NCI-H774 (cell line): ENCODE measurements at places on chromosomes 13 and 19.

DNA sequence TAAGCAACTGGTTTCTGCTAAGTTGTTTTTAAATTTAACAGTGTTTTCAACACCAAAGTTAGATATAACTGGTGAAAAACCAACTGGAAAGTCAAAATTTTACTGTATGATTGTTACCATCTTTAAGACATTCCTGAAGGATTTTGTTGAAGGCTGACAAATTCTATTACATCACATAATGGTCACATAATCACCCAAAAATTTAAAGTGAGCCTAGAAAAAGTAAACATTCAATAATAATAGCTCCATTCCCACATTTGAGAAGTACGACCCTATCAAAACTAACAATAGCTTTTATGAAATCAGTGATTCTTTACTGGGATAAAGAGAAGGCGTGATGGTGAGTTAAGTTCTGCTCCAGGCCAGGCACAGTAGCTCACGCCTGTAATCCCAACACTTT lies 51.6 kb downstream of the USP12 start:
- DNase-seq: no peak

DNA sequence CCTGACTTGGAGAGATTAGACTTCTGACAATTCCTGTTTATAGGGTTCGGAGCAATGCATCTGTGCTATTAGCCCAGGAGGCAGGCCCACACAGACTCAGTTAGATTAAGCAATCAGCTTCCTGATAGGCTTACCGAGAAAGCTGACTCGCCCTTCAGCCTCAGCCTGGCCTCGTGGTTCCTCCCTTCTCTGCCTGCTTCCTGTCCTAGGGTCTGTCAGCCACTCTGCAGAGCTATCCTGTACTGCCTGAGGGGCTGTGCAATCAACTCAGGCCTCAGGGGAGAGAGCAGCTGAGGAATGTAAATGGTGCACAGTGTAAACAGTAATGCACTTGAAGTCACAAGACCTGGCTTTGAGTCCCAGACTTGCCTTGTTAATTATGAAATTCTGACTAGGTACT lies 30.7 kb downstream of the HTR2A start:
- DNase-seq: no peak

- no peak for DNase-seq
Measured at GRCh38 chr13:41315443-41316047, 4.5 kb downstream of the NAA16 start.

GRCh38 chr19:33580026-33580644 lies 41.6 kb upstream of the CHST8 start:
- peak; percentile 52 for DNase-seq

DNA sequence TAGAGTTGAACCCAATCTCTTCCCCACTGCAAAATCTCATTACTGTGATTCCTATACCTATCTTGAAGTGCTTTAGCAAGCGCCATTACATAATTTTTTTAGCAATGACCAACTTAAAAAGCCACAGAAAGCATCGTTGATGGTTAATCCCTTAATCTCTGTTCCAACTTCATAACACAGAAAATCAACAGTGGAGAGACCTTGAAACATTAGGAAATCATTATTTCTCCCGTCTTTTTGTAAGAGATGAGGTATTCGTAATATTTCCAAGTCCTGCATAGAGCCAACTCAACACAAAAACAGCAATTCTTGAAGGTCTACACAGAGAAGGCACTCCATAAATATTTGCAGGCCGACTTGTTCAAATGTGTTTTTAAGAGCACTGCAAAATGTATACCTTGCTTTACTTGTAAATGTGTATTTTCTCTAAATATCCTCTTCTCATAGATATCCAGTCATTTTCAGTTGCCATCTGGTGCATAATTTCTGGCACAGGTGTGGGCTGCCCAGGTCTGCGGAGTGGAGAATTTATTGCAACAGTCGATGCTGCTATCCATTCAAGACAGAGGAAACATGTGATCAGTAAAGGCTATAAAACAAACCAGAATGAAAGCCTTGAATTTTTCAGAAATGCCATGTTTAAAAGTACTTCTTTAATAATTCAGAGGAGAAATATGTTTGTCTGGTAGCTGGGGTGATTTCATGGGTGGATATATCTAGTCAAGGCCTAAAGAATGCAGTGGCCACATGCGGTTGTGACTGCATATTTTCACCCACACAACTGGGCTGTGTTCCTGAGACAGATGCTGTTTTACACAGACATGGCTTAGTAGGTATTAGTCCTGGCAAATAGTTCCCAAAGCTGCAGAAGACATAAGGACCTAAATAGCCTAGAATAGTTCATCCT lies 234.3 kb upstream of the STARD13 start:
- no peak for DNase-seq

DNA sequence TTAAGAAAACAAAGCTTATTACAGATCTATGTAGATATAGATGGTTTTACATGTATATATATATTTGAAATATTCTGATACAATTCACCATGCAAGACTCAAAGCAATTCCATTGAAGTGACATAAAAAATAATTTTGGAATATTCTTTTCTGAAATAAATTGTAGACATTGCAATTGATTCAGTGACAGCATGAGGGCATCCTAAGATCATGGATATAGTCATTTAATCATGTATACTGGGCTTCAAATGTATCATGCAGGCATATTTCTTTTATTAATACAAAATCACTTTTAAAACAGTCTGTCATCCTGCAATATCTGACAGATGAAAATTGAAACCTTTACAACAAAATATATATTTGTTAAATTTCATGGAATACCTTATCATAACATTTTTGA lies 286.7 kb upstream of the SLITRK6 start:
- DNase-seq: no peak

DNA sequence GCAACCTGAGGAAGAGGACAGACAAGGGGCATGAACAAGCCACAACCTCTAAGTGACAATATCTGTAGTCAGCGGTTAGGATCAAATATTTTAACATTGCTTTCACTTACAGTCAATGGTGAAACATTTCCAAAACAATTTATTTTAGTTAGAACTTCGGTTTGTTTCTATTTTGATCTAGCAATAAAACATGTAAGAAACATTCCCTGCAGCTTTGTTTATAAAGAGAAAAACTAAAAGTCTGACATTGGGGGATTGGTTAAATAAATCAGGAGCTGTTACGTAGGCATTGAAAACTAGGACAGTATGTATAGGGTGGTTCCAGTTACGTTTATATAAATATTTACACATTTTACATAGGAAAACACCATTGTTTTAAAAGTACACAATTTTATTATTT lies 3.4 kb downstream of the URI1 start:
- DNase-seq: no peak

GRCh38 chr19:40274585-40275544 lies 10.3 kb downstream of the AKT2 start:
- no peak for DNase-seq

GRCh38 chr19:13013649-13014048 lies 18.4 kb downstream of the NFIX start:
- no peak for DNase-seq

- DNase-seq: no peak
Measured at GRCh38 chr13:50126993-50127725, 111.9 kb downstream of the KCNRG start.

DNA sequence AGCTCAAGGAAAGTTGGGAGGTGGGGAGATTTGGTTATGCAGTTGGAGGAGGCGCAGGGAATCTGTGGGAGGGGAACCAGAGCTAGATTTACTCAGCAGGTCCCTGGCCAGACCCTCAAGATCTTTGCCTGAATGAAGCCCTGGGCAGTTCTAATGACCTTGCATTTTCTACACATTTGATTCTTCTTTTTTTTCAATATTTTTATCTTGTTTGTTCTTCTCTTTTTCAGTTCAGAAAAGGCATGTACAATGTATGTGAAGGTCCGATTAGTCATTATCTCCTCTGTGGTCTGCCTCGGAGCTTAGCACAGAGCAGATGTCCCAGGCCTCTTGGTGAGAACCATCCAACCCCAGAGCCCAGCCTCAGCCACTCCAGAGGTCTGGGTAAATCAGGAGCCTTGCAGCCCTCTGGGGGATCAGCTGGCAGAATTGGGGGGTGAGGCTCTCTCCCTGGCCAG lies 24.2 kb downstream of the SERP2 start:
- DNase-seq: no peak

DNA sequence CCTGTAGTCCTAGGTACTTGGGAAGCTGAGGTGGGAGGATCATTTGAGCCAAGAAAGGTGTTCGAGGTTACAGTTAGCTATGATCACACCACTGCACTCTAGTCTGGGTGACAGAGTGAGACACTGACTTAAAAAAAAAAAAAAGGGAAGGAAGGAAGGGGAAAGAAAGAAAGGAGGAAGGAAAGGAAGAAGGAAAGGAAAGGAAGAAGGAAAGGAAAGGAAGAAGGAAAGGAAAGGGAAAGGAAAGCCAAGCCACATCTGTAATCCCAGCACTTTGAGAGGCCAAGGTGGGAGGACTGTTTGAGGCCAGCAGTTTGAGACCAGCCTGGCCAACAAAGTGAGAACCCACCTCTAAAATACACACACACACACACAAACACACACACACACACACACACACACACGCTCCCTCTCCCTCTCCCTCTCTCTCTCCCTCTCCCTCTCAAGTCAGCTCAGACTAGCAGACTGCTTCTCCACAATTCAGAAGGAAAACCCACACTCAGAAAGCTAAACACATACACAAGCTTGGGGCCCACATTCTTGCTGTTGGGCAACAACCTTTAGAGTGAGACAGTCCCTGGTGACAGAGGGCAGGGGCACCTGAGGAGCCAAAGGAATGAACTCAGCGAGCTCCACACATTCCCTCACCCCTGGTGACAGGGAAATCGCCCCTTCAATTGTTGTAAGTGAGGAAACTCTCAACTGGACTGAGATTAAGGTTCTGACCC lies 2.7 kb downstream of the ZNF709 start:
- DNase-seq: no peak

- DNase-seq: peak; percentile 91
Measured at GRCh38 chr19:49676136-49676783, 811 bp upstream of the PRMT1 start.

DNA sequence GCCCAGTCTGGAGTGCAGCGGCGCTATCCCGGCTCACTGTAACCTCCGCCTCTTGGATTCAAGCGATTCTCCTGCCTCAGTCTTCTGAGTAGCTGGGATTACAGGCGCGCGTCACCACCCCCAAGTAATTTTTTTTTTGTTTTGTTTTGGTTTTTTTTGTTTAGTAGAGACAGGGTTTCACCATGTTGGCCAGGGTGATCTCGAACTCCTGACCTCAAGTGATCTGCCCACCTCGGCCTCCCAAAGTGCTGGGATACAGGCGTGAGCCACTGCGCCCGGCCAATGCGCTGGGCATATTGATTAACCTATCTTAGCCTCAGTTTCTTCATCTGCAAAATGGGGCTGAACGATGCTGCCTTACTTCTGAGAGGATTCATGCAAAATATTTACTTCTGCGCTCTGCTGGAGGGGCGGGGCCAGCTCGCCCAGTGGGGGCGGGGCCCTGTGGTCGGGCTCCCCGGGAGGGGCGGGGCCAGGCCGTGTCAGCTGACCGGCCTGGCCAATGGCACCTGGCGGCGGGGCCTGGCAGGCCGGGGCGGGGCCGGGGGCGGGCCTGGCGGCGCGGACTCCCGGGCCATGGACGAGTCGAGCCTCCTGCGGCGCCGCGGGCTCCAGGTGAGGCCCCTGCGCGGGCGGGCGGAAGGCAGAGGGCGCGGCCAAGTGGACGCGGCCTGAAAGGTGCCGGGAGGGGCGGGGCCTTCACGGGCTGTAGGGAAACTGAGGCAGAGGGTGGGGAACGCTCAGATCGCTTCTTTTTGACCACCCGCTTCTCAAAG lies at the start of gene MAST3:
MAST3 (plus strand) TSS at position 562 of the 776 bp plus-strand sequence; CDS start at position 577, 15 bp downstream.
- peak; percentile 85 for DNase-seq

- no peak for DNase-seq
Measured at GRCh38 chr13:62088165-62088564, 672.5 kb upstream of the PCDH20 start.

DNA sequence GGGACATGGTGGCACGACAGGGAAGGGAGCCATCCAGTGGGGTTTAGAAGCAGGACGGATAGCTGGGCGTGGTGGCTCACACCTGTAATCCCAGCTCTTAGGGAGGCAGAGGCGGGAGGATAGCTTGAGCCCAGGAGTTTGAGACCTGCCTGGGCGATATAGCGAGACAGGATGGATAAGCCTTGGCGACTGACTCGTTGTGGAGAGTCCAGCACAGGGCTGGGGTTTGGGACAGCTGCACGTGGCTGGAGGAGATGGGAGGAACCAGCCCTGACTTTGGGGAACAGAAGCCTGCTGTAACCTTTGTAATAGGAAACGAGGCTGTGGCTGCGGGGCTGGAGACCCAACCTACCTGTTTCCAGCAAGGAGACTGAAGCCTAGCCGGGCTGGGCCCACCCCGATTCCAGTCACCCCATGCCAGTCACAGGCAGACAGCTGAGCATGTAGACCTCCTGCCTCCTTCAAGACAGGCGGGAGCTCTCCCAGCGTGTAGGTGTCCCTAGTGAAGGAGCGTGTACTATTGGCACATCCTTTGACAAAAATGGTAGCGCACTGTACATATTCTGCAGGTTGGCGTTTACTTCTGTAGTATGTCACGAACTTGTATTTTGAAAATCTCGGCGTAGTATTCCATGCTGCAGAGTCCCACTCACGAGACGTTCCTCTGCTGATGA lies 8.0 kb downstream of the LENG1 start:
- DNase-seq: no peak

GRCh38 chr19:7751157-7751783 lies 3.9 kb upstream of the CD209 start:
- no peak for DNase-seq

- DNase-seq: no peak
Measured at GRCh38 chr19:51600940-51601580, 29.1 kb downstream of the SIGLEC5 start.

DNA sequence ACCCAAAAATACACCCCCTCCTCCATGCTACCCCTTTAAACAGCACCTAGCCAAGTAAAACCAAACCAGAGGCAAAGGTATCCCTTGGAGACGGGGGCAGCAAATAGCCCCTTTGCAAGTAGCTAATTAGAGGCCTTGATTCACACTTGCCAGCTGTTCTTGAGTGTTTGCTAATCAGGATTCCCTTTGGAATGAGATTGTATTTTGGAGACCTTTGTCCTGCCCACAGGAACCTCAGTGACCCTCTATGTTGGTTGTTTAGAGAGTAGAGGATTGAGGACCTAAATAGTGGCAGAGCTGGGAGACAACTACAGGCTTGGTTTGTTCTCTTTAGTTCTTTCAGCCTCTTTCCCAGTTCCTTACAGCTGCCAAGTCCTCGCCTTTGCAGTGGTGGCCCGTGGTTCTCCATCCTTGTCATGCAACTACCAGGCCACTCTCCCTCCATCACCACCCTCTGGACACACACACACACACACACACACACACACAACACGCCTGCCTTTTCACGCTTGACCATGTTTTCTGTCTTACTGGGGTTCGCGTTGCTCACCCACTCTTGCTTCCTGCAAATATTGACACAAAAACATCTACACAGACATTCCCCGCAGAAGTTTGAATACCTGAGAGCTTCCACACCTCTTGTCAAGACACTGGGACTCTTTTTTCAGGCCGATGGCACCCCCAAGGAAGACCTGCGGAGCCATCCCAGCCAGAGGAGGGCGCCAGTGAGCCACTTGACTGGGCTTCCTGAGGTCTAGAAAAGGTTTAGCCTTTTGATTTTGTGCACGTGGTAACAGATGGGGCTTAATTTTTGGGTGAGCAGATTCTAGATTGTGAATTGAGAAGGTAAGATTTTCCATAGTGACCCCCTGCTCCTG lies 80.0 kb upstream of the GPR183 start:
- no peak for DNase-seq

DNA sequence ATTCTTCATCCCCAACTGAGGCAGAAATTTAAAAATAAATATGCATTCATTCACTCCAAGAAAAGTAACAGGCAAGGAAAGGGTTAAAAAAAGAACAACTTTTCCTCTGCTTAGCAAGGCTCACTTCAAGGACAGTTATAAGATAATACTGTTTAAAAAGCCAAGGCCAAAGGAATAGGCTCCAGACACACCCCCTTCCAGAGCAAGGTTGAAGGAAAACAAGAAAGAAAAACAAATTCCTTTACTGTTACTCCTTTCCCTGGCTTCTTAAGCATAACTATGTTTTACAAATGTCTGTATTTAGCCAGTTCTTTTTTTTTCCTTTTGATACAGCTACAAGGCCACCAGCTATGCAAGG lies 8.5 kb downstream of the SIGLEC11 start:
- DNase-seq: no peak
